ENCODE measurements at places on chromosomes 1 and 21.

DNA sequence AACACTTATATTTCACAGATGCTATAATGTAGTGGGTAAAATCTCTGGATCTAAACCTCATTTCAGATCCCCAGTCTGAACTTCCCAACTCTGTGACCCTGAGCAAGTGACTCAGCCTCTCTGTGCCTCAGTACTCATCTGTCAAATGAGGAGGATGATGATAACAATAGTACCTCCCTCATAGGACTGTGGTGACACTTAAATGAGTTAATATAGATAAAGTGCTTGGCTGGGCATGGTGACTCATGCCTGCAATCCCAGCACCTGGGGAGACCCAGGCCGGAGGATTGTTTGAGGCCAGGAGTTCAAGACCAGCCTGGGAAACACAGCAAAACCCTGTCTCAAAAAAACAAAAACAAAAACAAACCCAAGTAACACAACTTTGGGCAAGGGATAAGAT lies 4.7 kb upstream of the ECE1 start:
- no peak for DNase-seq

- DNase-seq: no peak
Observed at GRCh38 chr1:87869567-87869966, 540.9 kb downstream of the LMO4 start.

- DNase-seq: no peak
Observed at GRCh38 chr1:43121256-43121900, 50.7 kb downstream of the EBNA1BP2 start.

GRCh38 chr1:3426956-3427535 lies 27.4 kb upstream of the ARHGEF16 start:
- no peak for DNase-seq

GRCh38 chr1:101013776-101014175 lies 11.8 kb downstream of the DPH5 start:
- no peak for DNase-seq

- no peak for DNase-seq
Observed at GRCh38 chr1:63775418-63776127, 1.8 kb downstream of the ROR1 start.

DNA sequence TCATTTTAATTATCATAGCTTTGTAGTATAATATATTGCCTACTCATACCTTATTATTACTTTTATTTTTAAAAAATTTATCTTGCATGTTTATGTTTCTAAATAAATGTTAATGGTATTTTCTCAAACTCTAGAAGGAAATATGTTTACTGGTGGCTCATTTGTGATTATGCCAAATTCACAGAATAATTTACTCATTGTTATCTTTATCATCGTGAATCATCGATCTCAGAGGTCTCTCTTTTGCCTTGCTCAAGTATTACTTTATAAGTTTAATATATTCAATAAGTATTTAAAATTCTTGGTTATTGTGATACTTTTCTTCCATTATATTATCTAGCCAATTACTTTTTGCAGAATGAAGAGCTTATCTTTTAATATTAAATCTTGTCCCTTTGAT lies 836.7 kb upstream of the ADAMTS5 start:
- DNase-seq: no peak

DNA sequence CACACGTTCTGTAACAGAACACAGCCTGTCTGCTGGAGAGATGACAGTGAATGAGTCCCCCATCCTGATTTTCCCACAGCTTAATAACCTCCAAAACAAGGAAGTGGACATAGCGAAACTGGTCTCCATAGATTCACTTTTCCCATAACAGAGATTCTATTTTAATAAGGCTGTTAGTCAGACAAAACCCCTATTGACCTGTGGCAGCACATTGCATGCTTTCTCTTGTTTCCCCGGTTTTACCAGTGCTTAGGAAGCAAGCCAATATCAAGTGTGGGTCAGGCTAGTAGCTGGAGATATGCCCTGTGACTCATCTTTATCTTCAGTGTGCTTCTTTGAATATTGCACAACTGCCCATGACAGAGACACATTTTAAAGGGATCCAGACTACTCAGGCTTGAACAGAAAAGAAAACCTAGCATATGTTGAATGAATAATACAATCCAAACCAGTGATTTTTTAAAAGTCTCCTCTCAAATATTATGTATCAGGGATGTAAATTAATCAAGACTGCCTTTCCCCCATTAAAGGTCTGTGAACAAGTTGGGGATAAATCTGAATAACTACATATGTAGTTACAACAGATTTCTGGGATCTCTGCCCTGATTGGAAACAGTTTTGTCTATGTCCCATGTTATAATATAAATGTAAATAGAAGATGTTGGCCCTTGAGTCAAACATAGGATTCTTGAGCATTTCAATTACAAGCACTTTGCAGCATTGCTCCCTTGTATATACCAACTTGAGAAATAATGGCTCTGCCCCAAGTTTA lies 11.9 kb upstream of the CLDN8 start:
- no peak for DNase-seq

Measured in stimulated activated CD8-positive, alpha-beta memory T cell treated with anti-CD3 and anti-CD28 coated beads, Interleukin-4, amount 100 ng/mL, for 1 hour (primary cell).